ENCODE measurements at places on chromosomes 16 and 17.

- no peak for DNase-seq
Observed at GRCh38 chr17:43659823-43660617, 1.7 kb downstream of the MEOX1 start.

DNA sequence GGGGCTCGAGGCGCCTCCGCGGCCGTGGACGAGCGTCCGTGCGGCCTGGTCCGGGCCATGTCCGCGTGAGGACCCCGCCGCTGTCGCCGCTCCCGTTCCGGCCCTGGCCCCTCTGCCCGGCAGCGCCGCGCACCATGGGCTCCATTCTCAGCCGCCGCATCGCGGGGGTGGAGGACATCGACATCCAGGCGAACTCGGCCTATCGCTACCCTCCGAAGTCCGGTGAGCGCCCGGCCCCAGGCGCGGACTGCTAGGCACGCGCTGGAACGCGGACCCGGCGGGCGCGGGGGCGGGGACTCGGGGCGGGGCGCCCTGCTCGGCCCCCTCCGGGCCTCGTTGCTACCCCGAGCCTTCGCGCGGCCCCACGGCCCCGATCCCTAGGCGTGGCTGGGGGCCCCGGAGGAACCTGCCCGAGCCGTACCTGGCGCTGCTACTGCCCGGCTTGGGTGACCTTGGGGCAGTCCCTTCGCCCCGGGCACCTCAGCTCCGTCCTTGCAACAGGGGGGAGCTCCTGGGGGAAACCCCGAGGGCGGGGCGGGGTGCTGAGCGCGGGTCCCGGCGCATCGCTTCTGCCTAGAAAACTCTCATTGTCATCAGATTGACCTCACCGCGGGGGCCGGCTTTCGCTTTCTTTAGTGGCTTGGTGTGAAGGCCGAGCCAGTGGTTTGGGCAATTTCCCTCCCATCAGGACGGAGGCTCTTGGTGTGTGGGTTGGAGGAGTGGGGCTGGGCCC, 367 bp downstream of the MGRN1 start:
- DNase-seq, result peak; percentile 63

- no peak for DNase-seq
Observed at GRCh38 chr17:19753661-19754463, 5.8 kb upstream of the ALDH3A1 start.

DNA sequence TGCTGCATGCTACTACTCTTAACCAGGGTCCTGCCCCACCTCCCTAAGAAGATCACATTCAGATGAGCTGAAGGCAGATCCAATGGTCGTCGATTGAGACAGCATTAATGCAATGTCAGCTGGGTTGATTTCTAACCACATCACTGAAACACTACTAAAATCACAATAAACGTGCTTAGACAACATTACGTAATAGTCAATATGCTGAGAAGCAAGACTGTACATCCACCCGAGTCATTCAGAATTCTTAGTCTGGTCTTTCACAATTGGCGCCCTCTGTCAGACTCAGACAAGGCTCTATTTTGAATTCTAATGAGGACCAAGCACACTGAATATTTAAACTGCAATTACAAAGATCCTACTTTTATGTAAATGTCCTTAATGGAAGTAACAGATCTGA, 205.2 kb downstream of the STX8 start:
- no peak for DNase-seq

DNA sequence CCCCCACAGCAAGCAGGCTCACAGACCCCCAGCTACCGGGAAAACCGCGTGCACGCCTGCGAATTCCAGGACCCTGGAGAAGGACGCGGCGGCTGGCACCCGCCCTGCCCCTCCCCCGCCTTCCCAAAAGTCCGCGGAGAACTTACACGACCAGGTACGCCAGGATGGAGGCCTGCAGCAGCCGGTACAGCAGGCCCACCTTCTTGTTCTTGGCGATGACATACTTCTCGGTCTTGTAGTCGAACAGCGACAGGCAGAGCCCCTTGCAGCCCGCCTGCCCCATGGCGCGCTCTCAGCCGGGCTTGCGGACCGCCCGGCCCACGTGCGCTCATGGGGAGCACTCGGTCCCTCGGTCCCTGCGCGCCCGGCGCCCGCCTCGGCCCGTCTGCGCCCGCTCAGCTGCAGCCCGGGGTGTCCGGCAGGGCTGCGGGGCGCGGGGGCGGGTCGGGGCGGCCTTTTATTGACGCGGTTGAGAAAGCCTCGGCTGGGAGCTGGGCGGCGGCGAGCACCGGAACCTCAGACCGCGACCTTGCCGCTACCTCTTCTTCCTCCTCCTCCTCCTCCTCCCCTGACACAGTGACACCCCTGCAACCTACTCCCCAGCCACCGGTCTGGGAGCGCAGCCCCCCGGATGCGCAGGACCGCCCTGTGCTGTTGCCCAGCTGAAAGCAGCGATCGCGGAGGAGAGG, at the start of gene P2RX5:
Gene P2RX5, minus strand, starts transcription at position 433 of the 689 bp plus-strand sequence. Its CDS starts 150 bp downstream, at position 283.
- DNase-seq, result no peak

- DNase-seq, result no peak
Observed at GRCh38 chr17:29720551-29720950, 97.8 kb upstream of the CORO6 start.

DNA sequence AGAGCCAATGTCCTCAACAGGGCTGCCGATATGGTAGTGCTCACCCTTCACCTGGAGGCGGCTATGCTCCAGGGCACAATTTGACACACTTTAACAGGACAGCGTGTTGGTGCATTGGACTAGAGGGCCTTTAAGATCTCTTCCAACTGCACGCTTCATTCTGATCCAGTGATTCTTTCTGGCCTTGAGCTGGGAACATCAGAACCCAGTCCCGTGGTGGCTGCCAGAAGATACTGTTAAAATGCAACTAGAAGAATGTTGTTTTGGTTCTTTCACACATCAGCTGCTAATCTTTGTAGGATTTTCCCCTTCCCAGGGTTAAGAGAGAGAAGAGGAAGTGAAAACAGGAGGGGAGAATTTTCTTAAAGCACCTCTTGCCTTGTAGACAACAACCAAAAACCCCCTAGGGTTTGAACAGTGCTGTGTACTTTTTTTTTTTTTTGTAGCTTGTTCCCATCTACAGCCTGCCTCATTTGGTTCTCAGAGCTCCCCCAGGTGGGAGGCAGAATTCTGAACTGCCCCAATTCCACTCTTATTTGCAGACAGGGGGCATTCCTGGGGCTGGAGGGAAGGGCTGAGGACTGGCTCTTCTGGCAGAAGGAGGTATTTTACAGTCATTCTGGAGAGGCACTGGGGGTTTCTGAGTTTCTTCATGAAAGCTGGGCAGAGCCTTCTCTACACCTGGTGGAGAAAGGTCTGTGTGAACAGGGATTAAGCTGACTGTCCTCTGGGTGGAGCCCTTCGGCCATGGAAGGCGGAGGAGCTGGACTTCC, 32.4 kb downstream of the SMARCE1 start:
- no peak for DNase-seq

DNA sequence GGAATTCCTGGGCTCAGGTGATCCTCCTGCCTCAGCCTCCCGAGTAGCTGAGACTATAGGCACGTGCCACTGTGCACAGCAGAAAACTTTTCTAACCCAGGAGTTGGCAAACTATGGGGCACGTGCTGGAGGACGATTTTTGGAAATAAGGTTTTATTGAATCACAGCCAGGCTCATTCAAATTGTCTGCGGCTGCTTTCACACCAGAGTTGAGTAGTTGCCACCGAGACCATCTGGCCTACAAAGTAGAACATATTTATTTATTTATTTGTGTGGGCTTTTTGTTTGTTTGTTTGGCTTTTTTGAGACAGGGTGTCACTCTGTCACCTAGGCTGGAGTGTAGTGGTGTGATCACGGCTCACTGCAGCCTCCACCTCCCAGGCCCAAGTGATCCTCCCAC, 7.4 kb upstream of the PGS1 start:
- DNase-seq, result no peak

GRCh38 chr16:57824888-57825287, 22.6 kb upstream of the KIFC3 start:
- DNase-seq, result no peak
